ENCODE measurements at places on chromosomes 1 and 21. TPM values are rescaled to one million over a fixed set of nuclear protein-coding genes. Genes with fewer than 3 reads are reported as not detected.

DNA sequence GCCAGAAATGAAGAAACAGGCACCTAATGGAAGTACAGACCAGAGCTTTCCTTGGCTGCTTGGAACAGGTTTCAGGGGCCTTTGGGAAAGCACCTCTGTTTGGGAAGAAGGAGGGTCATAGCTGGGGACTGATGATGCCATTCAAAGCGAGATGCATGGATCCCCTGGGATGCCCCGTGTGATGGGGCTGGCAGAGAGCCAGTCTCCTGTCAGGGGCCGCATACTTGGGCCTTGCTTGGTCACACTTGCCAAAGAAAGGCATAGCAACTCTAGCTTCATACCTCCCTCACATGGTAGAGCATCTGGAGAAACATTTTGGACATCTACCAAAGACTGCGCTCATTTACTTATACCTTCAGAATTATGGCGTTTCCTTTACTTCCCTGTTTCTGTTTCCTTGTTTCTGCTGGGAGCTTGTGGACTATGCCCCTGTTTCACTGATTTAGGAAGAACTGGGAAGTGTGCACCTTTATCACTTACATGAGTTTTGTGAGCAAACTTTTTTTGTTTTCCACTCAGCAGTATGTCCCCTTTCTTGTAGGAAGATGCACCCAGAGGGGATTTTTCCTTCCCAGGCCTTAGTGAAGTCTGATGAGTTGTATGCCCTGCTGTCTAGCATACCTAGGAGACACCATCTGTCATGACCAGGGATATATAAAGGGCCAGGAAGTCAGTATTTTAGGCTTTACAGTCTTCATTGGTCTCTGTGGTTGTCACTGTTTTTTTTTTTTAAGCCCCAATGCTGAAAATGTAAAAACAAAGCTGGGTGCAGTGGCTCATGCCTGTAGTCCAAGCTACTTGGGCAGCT is 19.8 kb upstream of the ST3GAL3 start:
- H3K4me1 ChIP-seq, result no peaks in the 10 kb centered on the region
- no peak overlapping the region for H3K4me3 ChIP-seq
- H3K36me3 ChIP-seq, result peaks cover 31% of the 10 kb centered on the region
- no peaks in the 10 kb centered on the region for H3K27me3 ChIP-seq
- no peak overlapping the region for H3K27ac ChIP-seq
- no peak for DNase-seq

DNA sequence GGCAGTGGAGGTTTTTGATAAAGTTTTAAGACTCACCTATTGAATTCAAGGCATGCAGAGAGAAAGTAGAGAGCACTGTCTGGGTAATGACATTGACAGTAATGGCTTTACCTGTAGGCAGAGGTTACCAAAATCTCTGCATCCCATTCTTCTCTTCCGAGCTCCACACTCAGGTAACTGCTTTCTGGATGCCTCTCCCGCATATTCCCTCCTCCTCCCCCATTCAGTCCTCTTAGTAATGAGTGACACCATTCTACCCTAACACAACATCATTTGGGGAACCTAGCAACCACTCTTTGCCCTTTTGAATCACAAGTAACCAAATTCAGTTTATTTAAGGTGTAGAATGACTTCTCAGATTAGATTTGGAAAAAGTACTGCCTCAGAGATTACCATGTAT is 56.5 kb downstream of the DYRK1A start:
- no peak overlapping the region for H3K27ac ChIP-seq
- H3K36me3 ChIP-seq, result peaks cover 2% of the 10 kb centered on the region
- no peaks in the 10 kb centered on the region for H3K27me3 ChIP-seq
- H3K4me1 ChIP-seq, result peaks cover 14% of the 10 kb centered on the region
- DNase-seq, result no peak

DNA sequence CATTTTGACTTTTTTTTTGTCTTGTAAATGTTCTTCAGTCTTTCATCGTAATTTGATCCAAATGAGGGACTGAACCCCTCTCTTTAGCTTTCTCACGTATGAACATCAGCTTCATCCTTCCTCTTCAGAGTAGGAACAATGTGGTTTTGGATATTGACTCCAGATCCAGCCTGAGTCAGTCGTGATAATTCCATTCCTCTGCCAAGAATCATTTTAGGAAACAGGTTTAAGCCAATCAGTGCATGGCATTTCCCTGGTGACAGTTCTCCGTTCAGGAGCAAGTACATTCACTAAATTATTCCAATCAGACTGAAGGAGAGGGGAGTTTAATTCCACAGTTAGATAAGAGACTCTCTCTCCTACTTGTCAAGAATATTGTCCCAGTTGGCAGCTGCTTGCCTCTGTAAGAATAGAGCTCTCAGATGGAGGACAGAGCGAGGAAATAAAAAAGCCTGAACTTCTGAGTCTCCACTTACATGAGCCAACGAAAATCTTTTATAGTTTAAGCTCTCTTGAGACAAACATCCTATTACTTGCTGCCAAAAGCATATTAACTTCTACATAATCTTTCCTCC is 18.6 kb downstream of the RHOU start:
- peaks cover 3% of the 10 kb centered on the region for H3K4me1 ChIP-seq
- no peak overlapping the region for H3K4me3 ChIP-seq
- DNase-seq, result no peak
- H3K27ac ChIP-seq, result no peak overlapping the region
- H3K36me3 ChIP-seq, result no peaks in the 10 kb centered on the region

GRCh38 chr1:209661071-209661470 is 8.8 kb upstream of the LAMB3 start:
- no peaks in the 10 kb centered on the region for H3K27me3 ChIP-seq
- no peak overlapping the region for H3K27ac ChIP-seq
- H3K4me3 ChIP-seq, result no peak overlapping the region
- H3K4me1 ChIP-seq, result no peaks in the 10 kb centered on the region
- no peak for DNase-seq

ADAR gene
- 125 TPM for total RNA-seq

GRCh38 chr1:168636200-168636599 is 59.8 kb downstream of the XCL1 start:
- no peak overlapping the region for H3K4me3 ChIP-seq
- no peak for DNase-seq
- H3K27me3 ChIP-seq, result no peaks in the 10 kb centered on the region
- H3K4me1 ChIP-seq, result peaks cover 4% of the 10 kb centered on the region
- no peaks in the 10 kb centered on the region for H3K36me3 ChIP-seq

TEDDM1 gene
- not detected for total RNA-seq

DNA sequence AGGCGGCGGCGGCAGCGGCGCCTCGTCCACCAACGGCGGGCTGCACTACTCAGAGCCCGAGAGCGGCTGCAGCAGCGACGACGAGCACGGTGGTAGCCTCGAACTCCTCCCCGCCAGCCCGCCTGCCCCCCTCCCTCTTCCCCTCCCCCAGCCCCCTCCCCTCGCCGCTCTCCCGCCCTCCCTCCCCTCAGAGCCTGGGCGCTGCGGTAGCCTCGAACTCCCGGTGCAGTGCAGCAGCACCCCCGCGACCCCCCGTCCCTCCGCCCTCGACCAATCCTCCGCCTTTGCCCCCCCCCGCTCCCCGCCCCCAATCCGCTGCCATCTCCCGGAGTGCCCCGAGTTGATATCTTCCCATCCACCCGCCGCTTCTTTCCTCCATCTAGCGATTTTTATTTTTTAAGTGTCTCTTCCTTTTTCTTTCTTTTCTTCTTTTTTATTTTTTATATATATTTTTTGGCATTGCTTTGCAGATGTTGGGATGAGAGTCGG is 516 bp downstream of the RCOR3 start:
- DNase-seq, result peak; percentile 83
- peak overlapping the region; percentile 87 for H3K4me3 ChIP-seq
- H3K27me3 ChIP-seq, result no peaks in the 10 kb centered on the region
- no peaks in the 10 kb centered on the region for H3K4me1 ChIP-seq
- peak overlapping the region; percentile 99 for H3K27ac ChIP-seq

- no peak for DNase-seq
- H3K27ac ChIP-seq, result no peak overlapping the region
- no peaks in the 10 kb centered on the region for H3K27me3 ChIP-seq
- H3K36me3 ChIP-seq, result no peaks in the 10 kb centered on the region
- H3K4me3 ChIP-seq, result no peak overlapping the region
- H3K4me1 ChIP-seq, result no peaks in the 10 kb centered on the region
Measured at GRCh38 chr1:6906783-6907182, 121.5 kb downstream of the CAMTA1 start.

DNA sequence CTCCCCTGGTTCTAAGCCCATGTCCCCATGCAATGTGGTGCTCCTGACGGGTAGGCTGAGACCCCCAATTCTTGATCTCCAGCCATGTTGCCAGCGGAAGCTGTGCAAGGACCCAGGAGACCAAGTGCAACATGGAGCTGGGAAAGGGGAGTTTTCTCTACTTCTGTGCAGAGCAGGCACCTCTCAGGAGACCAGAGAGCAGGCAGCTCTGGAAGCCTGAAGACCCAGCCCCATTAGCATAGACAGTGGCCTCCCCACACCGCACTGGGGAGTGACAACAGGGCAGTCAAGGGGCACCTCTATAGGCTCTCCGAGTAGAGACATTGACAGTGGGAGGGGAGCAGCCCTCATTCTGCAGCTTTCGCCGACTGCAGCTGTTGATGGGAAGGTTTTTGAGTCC is 410.2 kb downstream of the MATN1 start:
- no peaks in the 10 kb centered on the region for H3K4me1 ChIP-seq
- no peak for DNase-seq
- no peak overlapping the region for H3K27ac ChIP-seq
- H3K27me3 ChIP-seq, result peaks cover 1% of the 10 kb centered on the region
- no peak overlapping the region for H3K4me3 ChIP-seq

- no peak for DNase-seq
- H3K27me3 ChIP-seq, result no peaks in the 10 kb centered on the region
- H3K4me1 ChIP-seq, result no peaks in the 10 kb centered on the region
- no peaks in the 10 kb centered on the region for H3K36me3 ChIP-seq
- no peak overlapping the region for H3K27ac ChIP-seq
- no peak overlapping the region for H3K4me3 ChIP-seq
Measured at GRCh38 chr1:180670681-180671080, 38.9 kb downstream of the XPR1 start.

SHE gene
- 44.1 TPM for total RNA-seq

GRCh38 chr21:33902349-33902748 is 13.3 kb downstream of the ATP5PO start:
- H3K4me1 ChIP-seq, result peaks cover 4% of the 10 kb centered on the region
- no peak overlapping the region for H3K4me3 ChIP-seq
- H3K36me3 ChIP-seq, result peaks cover 5% of the 10 kb centered on the region
- H3K27ac ChIP-seq, result no peak overlapping the region

DNA sequence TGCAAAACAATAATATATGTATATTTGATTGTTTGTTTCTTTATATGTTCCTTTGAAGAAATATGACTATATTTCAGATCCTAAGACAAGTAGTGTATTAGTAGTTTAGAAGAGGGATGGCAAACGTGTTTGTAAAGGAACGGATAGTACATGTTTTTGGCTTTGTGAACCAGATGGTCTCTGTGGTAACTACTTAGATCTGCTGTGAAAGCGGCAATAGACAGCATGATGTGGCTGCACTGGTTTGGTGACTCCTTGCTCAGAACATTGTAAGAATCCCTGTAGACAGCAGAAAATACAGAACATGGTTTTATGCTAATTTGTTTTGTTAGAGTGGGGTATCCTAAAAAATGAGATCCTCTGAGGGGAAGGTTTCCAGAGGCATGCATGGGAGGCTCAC is 3.1 kb downstream of the ACADM start:
- no peak overlapping the region for H3K27ac ChIP-seq
- no peak for DNase-seq
- H3K4me1 ChIP-seq, result peaks cover 2% of the 10 kb centered on the region
- no peaks in the 10 kb centered on the region for H3K27me3 ChIP-seq
- H3K4me3 ChIP-seq, result no peak overlapping the region

TRIM58 gene
- total RNA-seq, result 1.3 TPM

- H3K4me3 ChIP-seq, result no peak overlapping the region
- no peak overlapping the region for H3K27ac ChIP-seq
- H3K36me3 ChIP-seq, result no peaks in the 10 kb centered on the region
- no peaks in the 10 kb centered on the region for H3K4me1 ChIP-seq
Measured at GRCh38 chr1:200351826-200352549, 57.8 kb downstream of the ZNF281 start.

ACTL8 gene
- not detected for total RNA-seq

DNA sequence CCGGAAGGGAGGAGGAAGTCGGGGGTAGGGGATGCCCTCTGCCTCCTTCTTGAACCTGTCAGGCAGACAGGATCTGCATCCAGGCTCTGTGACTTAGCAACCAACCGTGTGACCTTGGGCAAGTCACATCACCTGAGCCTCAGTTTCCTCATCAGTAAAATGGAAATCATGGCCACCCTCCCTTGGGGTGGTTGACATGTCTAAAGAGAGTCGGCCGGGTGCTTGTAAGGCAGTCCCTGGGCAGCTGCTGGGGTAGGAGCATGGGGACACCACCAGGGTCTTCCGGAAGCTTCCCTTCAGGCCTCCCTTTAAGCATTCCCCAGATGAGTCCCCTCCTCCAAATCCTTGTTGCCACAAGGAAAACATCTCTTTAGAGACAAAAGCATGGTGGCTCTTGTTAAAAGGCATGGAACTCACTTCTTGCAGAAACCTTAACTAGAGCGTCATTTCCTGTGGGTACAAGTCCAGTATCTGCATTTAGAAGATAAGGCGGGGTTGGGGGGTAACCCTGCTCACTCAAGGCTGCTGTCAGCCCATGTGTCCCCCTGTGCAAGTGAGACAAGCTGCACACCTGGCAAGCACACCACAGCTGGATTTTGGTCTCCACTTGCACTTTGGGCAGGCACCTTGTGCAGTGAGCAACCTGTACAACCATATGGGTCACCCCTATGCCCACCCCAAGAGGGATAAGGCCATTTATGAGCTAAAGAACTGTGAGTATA is 10.4 kb downstream of the CLCNKB start:
- no peak overlapping the region for H3K27ac ChIP-seq
- no peak overlapping the region for H3K4me3 ChIP-seq
